MV-4-11 (cell line): ENCODE measurements at places on chromosomes 2 and 18.

DNA sequence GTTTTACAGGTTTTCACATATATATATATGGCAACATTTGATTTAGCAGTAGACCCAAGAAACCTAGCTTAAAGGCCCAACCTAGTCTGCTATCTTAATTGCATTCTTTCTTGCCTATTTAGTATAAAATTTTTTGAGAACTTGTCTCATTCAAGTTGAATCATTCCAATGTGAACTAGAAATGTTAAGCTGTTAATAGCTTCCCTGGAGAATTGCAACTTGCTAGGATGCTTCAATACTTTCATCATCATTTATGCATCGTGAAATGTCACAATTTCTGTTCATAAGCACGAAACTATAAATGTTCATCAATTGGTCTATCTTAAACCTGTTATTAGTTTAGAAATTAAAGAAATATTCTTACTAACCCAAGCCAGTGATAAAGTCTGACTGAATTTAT lies 217.6 kb downstream of the BABAM2 start:
- no peak for DNase-seq

GRCh38 chr2:212528106-212528856 lies 10.3 kb downstream of the ERBB4 start:
- no peak for DNase-seq

DNA sequence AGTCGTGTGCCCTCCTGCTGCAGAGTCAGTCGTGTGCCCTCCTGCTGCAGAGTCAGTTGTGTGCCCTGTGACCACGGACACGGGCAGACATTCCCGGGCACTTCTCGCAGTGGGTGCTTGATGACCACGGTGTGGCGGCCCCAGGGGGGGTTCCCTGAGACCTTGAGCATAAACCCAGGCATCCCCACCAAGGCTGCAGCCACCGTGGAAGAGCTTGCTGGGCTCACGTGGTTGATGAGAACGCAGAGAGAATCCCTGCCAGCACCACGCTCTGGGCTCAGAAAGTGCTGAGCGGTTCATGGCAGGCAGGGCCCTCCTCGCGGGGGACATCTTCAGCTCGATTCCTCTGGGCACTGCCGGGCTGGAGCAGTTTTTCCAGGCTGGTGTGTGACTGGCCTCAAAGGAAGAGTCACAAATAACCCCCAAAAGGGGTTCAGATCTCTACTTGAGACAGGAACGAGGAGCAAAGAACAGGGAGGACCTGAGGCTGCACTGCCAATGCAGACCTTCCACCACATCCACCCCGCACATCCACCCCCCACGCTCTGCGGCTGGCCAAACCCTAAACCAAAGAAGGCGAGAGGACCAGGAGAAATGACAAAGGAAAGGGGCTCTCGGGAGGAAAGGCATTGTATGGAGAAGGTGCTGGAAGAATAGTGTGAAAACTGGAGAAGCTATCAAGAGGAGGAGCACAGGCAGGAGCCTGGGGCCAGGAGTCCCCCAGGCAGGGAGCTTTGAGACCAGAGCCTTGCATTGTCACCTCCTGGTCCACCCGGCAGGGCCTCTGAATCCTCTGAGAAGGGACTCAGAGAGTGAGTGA lies 8.4 kb upstream of the PER2 start:
- DNase-seq, result no peak

DNA sequence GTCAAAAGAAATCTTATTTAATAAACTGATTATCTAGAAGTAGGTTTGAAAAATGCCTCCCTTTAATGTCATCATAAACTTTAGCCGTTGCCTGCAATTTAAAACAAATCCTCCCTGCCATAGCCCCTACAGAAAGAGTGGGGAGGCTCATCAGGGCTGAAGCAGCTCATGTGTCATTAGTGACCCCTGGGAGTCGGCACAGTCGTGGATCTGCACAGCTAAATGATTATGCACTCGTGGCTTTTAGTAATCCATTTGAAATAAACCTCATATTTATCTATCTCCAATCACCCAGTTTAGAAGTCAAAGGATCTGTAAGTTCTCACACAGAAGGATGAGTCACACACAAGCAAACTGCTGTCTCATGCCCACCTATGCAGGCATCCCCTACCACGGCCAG lies 277.3 kb downstream of the SS18 start:
- DNase-seq, result no peak

DNA sequence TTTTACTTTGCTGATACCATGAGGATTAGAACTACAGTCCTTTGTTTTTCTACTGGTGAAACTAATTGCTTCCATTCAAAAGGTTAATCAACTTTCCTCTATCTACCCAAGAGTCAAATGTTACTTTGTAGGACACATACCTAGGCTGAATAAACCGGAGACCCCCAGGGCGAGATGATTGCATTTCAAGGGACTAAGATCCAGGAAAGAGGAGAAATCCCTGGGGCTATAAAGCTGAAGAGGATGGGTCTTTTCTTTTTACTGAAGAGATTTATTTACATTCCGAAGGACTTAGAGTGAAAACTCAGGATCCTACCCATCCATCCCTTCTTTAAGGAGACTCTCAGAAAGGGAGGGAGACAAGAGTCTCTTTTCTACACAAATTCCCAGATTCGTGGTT lies 331.9 kb downstream of the CDH19 start:
- DNase-seq, result no peak

GRCh38 chr2:230052299-230052698 lies 16.4 kb downstream of the SLC16A14 start:
- no peak for DNase-seq

- DNase-seq, result no peak
Observed at GRCh38 chr2:157946919-157947557, 70.9 kb upstream of the ACVR1 start.

DNA sequence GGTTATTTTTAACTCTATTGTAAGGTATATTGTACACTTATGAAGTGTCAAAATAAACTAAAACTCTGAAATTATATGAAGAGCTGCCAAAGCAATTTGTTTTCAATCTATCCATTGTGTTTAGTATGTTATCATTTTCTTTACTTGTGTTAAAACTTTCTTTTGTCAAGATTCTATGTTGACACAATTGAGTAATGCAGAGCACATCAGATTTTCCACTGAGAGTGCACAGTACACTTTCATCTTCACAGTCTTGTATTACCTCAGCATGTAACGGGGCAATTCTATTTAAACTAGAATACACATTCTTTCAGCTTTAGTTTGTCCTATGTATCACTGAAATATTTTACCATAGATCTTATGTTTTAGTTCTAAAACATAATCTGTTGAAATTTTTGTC lies 304.4 kb upstream of the ZC3H15 start:
- DNase-seq, result no peak

- peak; percentile 44 for DNase-seq
Observed at GRCh38 chr2:238591732-238592131, 165.0 kb downstream of the ASB1 start.

GRCh38 chr2:37471104-37471503 lies 126.7 kb downstream of the QPCT start:
- DNase-seq, result no peak

DNA sequence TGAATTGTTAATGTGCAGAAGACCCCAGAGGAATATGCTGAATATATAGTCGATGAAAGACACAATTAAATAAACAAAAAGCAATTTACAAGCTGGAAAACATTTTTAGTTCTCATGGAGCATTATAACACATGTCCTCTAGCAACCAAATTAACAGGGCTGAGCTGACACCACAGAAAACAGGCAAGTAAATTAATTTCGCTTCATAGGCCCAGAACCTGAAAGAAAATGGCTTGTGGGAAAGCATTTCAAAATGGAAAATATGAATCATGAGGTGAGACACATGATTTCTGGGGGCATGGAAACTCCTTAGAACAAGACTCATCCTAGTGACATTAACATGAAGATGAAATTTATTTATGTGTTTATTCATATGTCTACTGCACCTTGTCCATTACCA lies 25.0 kb upstream of the RNF152 start:
- DNase-seq, result no peak

- DNase-seq, result peak; percentile 98
Observed at GRCh38 chr2:8598295-8599165, 83.3 kb upstream of the ID2 start.

DNA sequence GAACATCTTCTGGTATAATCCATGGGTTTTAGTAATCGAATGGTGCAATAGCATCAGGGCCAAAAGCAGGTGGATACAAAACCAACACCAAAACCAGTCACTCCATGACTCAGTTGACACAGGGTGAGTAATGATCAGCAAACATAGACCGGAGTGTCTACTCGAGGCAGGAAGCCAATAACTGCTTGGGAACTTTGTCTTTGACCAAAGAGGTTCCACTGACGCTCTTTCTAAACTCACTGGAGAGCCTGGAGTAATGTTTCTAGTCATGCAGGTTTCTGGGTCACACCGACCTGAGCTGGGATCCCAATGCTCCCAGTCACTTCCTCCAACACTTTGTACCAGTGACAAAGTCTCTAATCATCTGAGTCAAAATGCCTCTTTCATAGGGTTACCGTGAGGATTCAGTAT lies 30.9 kb downstream of the MREG start:
- DNase-seq, result no peak

GRCh38 chr2:65030476-65031332 lies 25.5 kb upstream of the CEP68 start:
- DNase-seq, result no peak

GRCh38 chr2:238240757-238241711 lies 1.2 kb upstream of the HES6 start:
- peak; percentile 34 for DNase-seq

DNA sequence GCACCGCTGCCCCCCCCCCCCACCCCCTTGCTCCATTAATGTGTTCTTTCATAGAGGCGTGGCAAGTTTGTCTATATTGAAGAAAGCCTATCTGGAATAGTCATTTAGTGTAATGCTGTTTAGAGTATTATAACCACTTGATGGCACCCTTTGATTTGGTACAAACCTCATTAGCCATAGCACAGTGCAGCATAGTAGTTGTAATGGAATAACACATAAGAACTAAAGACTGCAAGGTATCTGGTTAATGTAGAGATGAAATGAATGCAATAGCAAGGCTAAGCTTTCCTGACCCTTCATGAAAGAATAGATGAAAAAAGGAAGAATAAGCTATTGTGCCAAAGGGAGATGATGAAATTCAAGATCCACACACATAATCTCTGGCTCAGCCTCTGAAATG lies 81.9 kb downstream of the EHBP1 start:
- DNase-seq, result peak; percentile 26

DNA sequence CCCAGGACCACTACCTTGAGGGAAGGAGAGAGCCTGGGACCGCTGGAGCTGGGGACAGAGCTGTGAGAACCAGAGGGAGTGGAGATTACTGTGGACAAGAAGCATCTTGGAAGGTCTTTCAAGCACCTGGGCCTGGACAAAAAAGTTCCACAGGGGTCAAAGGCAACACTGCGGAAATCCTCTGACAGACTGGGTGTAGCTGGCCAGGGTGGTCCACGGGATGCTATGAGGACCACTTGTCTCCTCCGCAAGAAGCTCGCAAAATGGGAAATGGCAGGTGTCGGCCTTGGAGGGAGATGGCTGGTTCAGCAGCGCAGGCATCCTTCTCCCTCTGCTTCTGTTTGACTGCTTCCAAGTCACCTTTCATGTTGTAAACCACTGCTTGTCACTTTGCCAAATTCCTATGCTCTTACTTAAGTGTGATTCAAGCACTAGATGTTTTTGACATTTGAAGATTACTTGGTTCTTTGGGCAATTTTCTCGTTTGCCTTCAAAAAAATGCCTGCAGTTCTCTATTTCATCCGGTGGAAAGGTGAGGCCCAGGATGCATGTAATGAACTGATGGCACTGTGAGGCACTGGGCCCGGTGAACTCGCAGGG lies 27.7 kb downstream of the KLHL29 start:
- no peak for DNase-seq

DNA sequence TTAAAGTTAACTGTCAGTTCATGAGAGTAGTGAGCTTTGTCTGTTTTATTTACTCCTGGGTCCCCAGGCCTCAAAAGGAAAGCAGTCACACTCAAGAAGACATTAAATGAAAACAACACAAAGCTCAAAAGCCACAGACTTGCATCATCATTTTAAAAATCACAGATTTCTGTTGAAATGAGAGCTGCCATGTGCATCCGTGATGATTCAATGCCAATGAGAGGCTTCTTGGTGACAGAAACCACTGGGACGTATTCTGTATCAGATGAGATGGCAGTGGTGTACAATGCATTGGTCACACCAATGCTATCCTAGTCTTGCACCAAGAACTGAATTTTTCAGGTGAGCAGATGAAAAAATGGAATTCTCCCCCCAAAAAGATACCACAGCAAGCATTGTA lies 204.8 kb downstream of the ANAPC1 start:
- peak; percentile 89 for DNase-seq

GRCh38 chr2:201231781-201232466 lies 28.4 kb upstream of the CASP8 start:
- peak; percentile 96 for DNase-seq

GRCh38 chr2:204022550-204022949 lies 86.0 kb downstream of the ICOS start:
- DNase-seq, result no peak

DNA sequence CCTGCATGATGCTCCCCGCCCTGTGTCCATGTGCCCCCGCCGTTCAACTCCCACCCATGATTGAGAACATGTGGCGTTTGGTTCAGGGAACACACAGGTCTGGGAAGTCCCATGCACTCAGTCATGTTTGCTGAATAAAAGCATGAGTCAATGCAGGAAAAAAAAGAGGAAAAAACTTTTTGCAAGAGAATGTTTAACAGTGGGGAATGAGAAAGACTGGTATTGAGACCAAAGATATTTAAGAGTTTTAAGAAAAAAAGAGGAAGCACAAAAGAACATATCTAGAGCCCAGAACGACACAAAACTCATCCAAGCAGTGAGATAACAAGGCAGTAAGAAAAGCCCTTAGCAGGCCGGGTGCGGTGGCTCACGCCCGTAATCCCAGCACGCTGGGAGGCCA lies 279.2 kb upstream of the THSD7B start:
- DNase-seq, result peak; percentile 68

GRCh38 chr2:11477994-11478393 lies 12.0 kb upstream of the E2F6 start:
- peak; percentile 65 for DNase-seq

- no peak for DNase-seq
Observed at GRCh38 chr18:50143294-50143693, 51.7 kb downstream of the MYO5B start.

GRCh38 chr2:51720826-51721225 lies 688.9 kb upstream of the NRXN1 start:
- no peak for DNase-seq

DNA sequence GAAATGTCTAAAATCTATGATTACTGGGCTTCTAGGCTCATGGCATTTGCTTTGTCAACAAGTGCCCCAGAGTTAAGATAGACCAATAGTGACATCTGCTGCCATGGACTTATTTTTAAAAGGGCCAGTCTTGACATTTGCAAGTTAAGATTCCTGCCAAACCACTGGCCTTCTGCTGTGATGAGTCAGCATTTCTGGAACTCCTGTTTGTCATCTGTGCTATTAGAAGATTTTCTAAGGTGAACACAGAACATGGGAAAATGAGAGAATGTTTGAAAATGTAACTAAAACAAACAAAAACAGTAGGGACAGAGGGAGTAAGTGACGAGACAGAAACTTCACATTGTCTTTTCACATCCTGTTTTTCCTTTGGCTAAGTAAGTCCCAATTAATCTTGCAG lies 93.7 kb upstream of the WDR75 start:
- peak; percentile 18 for DNase-seq

- no peak for DNase-seq
Observed at GRCh38 chr2:158115202-158115767, 13.6 kb downstream of the UPP2 start.
